ENCODE measurements at places on chromosomes 13 and 19.
A peak's percentile ranks its signal among the peaks of the same experiment; 100 is the strongest.

GRCh38 chr13:32589471-32589870, 3.2 kb downstream of the PDS5B start:
- DNase-seq: no peak

DNA sequence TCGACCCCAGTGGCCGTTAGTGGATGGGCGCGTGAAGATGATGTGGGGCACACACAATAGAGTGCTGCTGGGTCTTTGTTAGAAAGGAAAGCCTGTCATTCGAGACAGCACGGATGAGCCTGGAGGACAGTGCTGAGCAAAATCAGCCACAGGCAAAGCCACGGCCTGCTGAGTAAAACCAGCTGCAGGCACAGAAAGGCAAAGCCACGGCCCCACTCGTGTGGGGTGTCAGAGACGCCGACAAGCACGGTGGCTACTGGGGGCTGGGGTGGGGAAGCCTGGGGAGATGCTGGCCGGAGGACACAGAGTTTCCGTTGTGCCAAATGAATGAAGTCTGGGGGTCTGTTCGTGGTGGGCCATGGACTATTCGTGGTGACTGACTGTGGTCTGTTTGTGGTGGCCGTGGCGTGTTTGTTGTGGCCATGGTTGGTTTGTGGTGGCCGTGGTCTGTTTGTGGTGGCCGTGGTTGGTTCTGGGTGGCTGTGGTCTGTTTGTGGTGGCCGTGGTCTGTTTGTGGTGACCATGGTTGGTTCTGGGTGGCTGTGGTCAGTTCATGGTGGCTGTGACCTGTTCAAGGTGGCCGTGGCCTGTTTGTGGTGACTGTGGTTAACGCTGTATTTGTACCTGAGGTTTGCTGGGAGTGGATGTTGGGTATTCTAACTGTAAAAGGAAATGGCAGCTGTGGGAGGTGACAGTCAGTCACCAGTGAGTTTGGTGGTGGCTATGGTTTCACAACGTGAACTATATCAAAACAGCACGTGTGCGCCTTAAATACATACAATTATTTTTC, 36.3 kb downstream of the MCF2L start:
- no peak for DNase-seq

GRCh38 chr13:49932066-49932465, 4.1 kb downstream of the SPRYD7 start:
- DNase-seq: no peak

DNA sequence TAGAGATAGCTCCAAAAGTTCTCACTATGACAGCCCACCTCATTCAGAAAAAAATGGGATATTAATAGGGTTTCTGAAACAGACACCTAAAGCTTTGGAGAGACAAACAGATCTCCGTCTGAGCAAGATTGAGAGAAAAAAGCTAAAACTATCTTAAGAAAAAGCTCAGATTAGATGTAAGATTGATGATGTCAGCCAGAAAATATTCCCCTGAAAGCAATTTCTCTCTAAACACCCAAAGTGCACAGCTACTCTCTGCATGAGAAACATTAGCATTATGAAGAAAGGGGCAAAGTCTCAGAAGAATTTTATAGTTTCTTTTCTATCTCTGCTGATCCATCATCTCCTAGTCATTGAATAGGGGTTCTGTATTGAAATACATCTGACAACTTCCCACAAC, 148.9 kb downstream of the ZNF737 start:
- DNase-seq: no peak

GRCh38 chr13:99421758-99422585, 79.3 kb upstream of the TM9SF2 start:
- no peak for DNase-seq

GRCh38 chr19:17306285-17306714, 628 bp downstream of the MRPL34 start:
- no peak for DNase-seq

GRCh38 chr13:114071991-114072390, 60.4 kb downstream of the RASA3 start:
- DNase-seq: no peak

DNA sequence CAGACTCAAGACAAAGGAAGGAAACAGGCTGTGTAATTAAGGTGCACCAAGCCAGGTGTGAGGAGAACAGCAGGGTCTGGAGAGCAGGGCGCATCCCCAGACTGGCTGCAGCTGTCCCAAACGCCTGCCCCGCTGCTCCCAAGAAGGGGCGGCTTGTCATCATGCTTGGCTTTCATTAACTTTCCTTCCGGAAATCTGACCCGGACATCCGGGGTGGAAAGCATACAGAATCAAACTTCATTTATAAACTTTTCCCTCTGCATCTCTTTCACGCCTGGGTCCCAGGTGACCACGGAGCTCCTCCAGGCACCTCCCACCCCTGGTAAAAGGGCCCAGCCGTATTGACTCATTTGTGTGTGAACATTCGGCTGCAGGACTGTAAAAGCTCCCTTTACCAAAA, 31.7 kb downstream of the TSHZ3 start:
- no peak for DNase-seq

- DNase-seq: no peak
Measured at GRCh38 chr19:4737955-4738600, 14.4 kb upstream of the DPP9 start.

GRCh38 chr19:47813304-47813994, 8.3 kb upstream of the CRX start:
- peak; percentile 59 for DNase-seq

DNA sequence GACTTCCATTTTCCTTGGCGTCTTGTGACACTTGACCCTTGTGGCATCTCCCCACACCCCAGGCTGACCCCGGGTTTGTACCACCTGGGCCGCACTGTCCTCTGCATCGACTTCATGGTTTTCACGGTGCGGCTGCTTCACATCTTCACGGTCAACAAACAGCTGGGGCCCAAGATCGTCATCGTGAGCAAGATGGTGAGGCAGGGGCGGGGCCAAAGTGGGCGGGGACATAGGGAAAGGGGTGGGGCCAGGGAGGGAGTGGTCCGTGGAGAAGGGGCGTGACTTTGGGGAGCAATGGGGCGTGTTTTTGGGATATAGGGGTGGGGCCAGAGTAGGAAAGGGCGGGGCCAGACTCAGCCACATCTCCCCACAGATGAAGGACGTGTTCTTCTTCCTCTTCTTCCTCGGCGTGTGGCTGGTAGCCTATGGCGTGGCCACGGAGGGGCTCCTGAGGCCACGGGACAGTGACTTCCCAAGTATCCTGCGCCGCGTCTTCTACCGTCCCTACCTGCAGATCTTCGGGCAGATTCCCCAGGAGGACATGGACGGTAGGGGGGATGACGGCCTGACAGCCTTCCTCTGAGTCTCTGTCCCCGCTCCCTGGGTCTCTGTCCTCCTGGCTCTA, 42.8 kb downstream of the TRPM4 start:
- no peak for DNase-seq

GRCh38 chr19:6613711-6614110, 22.8 kb upstream of the CD70 start:
- DNase-seq: no peak

DNA sequence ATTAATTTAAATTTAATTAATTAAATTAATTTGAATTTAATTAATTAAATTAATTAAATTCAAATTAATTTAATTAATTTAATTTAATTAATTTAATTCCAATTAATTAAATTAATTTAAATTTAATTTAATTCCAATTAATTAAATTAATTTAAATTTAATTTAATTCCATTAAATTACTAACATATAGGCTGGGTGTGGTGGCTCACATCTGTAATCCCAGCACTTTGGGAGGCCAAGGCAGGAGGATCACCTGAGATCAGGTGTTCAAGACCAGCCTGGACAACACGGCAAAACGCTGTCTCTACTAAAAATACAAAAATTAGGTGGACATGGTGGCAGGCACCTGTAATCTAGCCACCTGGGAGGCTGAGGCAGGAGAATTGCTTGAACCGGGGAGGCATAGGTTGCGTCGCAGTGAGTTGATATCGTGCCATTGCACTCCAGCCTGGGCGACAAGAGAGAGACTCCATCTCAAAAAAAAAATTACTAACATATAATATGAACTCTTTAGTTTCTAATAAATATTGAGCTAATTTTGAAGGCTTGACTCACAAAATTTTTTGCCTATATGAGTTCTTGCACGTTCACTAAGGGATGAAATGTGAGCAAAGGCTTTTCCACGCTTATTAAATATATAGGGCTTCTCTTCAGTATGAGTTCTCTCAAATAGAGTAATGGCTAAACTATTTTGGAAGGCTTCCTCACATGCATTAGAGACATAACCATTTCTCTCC, 9.0 kb upstream of the USP29 start:
- DNase-seq: no peak

DNA sequence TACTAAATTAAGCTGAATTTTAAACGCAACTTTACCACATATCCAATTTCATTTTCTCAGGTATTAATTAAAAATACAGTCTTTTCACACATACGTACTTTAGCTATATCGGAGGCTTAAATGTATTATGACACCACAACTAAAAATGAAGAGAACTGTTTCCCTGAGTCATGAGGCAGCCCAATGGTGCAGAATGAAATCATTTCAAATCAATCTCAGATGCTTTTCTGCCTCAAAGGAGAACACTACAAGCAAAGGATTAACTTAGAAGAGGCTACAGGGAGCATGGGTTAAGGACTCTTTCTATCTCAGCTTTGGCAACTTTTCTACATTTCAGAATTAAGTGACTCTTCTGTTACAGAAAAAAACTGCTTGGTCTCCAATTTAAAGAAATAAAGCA, 516.3 kb upstream of the HTR2A start:
- no peak for DNase-seq

- peak; percentile 45 for DNase-seq
Measured at GRCh38 chr19:16078759-16079707, 2.7 kb downstream of the TPM4 start.

- DNase-seq: no peak
Measured at GRCh38 chr19:5091684-5092480, 123.0 kb downstream of the KDM4B start.

DNA sequence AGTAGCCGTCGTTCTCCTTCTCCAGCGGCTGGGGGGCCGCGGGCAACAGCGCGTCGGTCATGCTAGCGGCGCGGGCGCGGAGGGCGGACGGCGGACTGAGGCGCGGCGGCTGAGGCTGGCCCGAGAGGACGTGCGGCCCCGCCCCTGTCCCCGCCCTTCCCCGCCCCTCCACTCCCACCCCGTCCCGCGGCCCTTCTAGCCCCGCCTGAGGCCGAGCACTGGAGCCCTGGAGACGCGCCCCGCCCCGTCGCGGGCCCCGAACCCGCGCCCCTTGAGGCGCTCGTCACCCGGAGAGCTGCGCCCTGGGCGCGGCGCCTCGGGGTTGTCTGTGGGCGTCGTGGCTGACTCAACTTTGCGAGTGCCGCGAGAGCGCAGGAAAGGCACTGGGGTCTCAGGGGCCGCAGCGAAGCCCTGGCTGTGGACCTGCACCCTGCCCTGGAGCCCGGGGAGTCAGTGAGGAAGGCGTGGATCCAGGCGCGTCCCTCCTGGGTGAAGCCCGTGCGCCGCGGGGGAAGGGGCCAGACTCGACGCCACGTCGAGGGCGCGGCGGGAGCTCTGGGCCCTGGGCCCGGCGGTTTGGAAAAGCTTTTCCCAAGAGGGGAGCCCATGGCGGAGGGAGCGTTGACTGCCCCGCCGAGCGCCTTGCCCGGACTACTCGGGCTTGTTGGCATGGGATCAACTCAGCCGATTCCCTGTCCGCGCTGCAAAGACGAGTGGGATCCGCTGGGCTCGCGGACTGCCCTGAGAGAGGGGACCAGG, at the start of gene RHPN2:
Gene RHPN2 (minus strand): TSS at position 97 of the 759 bp plus-strand sequence. CDS start 36 bp downstream, at position 61.
- peak; percentile 25 for DNase-seq

DNA sequence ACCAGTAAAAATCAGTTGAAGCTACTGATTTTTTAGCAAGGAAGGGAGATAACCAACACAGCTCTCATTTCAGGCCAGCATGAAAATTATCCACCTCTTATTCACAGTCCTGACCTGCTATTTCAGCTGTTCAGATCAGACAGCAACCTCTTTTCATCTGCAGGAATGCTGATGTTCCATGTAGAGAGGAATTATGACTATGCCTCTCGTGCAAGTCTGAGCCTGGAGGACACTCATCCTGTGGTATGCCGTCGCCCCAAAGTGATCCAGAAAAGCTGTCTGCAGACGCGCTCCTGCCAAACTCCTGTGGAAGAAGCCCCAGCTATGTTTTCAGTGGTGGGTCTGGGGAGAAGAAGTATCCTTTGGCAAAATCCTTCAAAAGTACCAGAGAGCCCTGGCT, 563.5 kb upstream of the SLITRK1 start:
- no peak for DNase-seq

DNA sequence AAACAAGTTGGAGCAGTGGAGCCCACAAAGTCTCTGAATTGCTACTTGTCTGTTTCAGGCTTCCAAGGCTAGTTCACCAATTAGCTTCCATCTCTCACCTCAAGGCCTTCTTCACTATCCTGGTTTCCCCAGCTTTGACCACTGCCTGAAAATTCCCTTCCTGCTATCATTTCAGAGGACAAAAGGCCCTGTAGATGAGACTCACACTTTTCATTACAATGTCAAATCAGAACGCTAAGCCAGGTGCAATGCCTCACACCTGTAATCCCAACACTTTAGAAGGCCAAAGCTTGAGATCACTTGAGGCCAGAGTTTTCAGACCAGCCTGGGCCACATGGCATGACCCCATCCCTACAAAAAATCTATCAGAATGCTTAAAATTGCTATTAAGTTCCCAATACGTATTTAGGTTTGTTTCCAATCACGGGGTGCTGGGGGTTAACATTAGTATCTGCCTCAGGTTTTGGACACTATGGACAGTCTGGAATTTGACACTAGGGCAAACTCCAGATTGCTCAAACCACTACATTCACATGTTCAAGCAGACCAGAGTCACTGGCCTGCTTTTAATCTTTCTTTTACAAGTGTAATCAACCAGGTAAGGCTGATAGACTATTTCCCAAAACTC, 5.5 kb downstream of the TPT1 start:
- no peak for DNase-seq

DNA sequence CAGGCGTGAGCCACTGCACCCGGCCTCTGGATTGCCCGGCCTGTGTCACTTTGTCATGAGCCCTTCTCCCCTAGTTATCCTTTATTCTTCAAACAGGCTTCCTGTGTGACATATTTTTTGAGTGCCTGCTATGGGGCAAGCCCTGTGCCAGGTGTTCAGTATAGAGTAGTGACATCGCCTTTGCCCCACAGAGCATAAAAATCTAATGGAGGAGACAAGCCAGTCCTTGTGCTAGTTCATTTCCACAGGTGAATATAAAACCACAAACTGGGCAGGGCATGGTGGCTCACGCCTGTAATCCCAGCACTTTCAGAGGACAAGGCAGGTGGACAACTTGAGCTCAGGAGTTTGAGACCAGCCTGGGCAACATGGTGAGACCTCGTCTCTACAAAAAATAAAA, 43.2 kb downstream of the BBC3 start:
- no peak for DNase-seq

DNA sequence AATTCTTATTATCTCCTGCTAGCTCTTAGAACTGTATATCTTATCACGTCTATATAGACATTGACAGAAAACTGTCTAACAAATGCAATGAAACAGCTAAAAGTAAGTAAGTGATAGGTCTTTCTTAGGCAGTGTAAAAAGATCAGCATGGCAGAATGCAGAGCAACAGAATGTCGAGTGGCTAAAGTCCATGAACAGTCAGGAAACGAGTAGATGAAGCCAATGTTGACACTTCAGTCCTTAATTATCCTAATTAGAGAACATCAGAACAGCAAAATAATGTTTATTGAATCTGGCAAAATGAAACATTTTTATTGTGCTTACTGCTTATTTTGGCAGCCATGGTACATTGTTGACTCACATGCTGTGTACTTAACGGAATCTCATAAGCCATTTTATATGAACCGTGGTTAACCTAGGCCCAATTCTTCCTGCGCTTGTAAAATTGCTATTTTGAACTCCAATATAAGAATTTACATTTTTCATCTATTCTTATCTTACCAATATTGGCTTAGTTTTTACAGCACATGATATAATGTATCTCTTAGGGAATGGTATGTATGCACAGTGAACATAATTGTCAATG, 748.1 kb downstream of the DACH1 start:
- no peak for DNase-seq

GRCh38 chr19:49952479-49952836, 8.5 kb downstream of the SIGLEC11 start:
- no peak for DNase-seq
